ENCODE measurements at places on chromosomes 4 and X.

- DNase-seq, result no peak
These were observed 459.2 kb upstream of the GALNT7 start for GRCh38 chr4:172709376-172709775.

- DNase-seq, result no peak
These were observed 18.0 kb downstream of the HHIP start for GRCh38 chr4:144663834-144664475.

- DNase-seq, result no peak
These were observed 956 bp downstream of the TAPT1 start for GRCh38 chr4:16225167-16225862.

GRCh38 chr4:181525634-181526033 lies 717.6 kb upstream of the TENM3 start:
- DNase-seq, result no peak

GRCh38 chrX:27597508-27597907 lies 7.4 kb downstream of the DCAF8L2 start:
- DNase-seq, result no peak

- no peak for DNase-seq
These were observed 80.5 kb upstream of the SLC4A4 start for GRCh38 chr4:71258323-71258722.

DNA sequence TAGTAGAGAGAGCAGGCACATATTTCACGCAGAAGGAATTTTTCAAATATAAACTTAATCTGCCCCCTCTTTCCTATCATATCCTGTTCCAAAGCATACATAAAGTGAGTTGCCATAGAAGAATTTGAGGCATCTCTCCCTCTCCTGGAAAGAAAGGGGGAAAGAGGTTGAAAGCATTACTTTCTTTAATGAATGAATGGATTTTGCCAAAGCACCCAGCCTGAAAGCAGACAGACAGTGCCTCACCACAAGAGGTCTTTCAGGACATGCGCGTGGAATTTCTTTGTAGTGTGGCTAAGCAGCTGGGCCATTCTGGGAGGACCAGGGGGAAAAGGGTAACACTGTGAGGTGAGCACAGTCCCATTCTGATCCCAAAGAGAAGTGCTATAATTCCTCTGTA lies 651.4 kb downstream of the IQCM start:
- no peak for DNase-seq

DNA sequence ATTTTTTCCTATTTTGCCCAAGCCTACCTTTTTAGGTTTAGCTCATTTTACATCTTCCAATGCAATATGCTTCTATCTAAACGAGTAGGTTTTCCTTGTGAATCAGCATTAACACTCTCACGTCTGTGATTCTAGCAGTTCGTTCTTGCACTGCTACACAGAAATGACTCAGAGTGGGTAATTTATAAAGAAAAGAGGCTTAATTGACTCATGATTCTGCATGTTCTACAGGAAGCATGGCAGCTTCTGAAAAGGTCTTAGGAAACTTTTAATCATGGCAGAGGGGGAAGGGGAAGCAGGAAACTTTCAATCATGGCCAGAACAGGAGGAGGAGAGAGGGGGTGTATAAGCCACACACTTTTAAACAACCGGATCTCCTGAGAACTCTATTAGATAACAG lies 44.9 kb downstream of the SPANXN1 start:
- DNase-seq, result no peak

GRCh38 chr4:94455081-94455480 lies 3.3 kb downstream of the PDLIM5 start:
- DNase-seq, result no peak

DNA sequence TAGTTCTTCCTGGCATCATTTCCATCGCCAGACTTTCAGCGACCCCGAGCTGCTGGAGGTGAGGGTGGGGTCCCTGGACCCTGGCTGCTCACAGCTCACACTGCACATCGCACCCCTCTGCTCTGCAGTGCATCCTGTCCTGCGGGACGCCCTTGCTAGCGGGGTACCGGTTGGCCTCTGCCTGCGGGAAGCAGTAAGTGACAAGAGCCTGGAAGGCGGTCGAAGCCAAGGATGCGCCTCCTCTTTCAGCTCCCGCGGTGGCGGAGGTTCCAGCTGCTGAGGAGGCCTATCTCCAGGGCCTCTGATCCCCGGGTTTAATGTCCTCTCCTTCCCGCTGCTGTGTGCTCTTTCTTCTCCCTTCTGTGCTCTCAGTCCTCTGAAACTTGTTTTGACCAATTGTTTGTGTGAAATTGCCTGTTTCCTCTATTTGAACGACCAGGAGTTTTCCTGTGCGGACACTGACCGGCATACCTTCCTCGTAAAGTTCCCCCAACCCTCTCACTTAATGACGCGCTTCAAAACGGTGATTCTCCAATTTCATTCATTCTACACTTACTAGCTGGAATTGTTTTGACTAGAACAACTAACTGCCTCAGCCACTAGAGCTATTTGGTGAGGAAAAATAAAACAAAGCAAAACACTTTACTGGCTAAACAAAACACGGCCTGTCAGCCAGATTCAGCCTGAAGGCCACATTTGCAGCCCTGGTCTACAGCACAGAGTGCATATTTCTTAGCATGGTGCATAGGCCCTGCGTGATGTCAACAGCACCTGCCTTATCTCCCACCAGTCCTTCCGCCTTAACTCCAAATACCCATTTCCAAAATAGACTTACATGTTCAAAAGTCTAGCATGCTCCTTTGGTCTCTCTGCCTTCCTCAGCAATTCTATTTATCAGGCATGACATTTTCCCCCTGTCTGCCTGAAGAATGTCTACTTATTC lies 28.0 kb downstream of the MGAT4D start:
- no peak for DNase-seq

DNA sequence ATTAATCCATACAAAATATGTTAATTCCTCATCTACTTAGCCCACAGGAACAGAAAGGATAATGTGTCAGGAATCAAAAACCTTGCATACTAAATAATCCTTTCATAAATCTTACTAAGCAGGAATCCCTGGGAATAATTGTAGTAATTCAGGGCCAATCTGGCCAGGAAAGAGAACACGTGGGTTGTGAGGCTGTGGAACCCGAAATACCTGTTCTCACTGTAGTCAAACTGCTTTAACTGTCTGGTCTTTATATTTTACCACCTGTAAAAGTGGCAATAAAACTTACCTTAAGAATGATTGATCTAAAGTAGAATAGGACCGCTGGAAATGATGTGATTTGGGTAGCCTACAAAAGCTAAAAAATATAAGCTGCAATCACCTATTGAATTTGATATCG lies 1620.9 kb downstream of the STIM2 start:
- no peak for DNase-seq

- DNase-seq, result no peak
These were observed 308.5 kb downstream of the ARHGAP24 start for GRCh38 chr4:85783483-85783882.

All from cortex of kidney (tissue), 1 donor.